ENCODE measurements at places on chromosomes 3 and 15.

DNA sequence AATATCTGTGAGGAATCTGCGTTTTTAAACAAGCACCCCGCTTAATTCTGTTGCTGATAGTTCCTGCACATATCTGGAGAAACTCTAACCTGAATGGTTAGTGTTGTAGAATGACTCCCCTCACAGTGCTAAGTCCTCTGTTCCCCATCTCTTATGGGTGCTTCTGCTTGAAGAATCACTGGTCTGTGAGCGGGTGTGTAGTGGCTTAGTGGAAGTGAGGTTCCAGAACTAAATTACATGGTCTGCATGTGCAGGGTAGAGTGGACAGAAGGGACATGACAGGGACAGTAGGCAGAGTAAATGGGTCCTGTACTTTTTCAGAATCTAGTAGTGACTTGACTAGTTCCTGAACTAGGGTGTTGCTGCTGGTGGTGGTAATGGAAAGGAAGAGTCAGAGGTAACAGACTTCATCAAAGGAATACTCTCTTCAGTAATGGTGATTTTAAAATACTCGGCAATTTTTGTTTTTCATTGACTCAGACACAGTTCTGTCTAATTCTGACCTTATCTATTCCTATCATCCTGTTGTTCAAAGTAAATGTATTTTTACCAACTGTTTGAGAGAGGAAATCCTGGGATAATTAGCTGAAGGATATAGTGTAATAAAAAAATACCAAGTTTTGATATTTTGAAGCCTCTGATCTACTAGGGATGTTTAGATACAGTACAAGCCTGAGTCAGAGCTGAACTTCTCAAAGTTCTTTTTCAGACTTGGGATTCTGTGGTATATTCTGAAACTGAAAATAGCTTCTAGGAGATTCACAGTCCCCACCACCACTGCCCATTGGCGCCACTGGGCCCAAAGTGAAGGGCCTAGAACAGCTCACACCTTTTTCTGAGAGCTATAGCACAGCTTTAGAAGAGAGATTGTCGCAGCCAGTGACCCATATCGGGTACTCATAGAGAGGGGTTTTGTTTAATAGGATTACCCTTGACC is 55.5 kb downstream of the FNDC3B start:
- no peak for DNase-seq

DNA sequence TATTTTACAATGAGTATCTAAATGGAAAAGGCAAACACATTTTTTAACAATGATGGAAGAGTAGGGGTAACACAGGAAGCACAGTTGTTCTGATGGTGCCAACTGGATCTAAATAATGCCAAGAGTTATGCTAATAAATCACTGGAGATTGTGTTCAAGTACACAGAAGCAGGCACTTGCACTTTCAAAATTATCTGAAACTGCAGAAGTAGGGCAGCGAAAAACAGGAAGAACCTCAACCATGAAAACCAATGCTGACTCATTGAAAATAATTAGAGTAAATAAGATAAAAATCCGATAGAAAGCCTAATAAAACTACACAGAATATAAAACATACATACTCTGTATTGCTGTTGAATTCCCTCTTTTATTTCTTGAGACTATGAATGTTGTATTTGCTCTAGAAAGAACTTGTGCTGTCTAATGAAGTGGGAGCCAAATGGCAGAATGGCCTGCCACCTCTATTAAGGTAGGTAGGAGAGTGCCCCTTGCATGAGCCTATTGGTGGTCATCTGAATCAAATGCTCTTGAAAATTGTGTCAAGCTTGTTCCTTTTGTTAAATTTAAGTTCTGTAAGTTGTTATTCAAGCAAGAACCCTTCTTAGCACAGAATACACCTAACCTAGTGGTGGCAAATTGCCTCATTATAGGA is 93.7 kb downstream of the ABI3BP start:
- no peak for DNase-seq

- peak; percentile 68 for DNase-seq
These were observed 5.2 kb upstream of the CPLX3 start for GRCh38 chr15:74821091-74821789.

GRCh38 chr3:63343674-63344073 is 65.6 kb downstream of the SYNPR start:
- DNase-seq, result no peak

GRCh38 chr15:59741274-59741906 is 52.3 kb upstream of the BNIP2 start:
- no peak for DNase-seq

GRCh38 chr3:32428092-32429068 is 36.7 kb downstream of the CMTM7 start:
- peak; percentile 48 for DNase-seq

- no peak for DNase-seq
These were observed 431.4 kb downstream of the GRM7 start for GRCh38 chr3:7292362-7292761.

DNA sequence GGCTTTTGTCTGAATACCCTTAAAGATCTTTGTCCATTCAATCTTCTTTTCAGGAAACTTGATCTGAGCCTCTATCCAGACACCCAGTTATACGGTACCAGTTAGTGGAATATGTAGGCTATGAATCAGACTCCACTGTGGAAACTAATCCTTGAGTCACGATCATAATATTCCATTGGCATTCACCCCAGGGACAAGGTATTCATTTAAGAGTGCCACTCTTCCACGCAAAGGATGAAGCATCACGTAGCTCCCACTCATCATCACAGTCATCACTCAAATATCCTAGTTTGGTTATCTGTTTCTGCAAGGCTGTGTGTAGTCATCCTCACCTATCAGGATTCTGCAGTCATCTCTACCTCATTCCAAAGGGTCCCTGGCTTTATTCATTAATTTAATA is 85.6 kb downstream of the NEDD4 start:
- DNase-seq, result no peak

GRCh38 chr3:152211655-152212054 is 57.1 kb upstream of the MBNL1 start:
- no peak for DNase-seq

- DNase-seq, result no peak
These were observed 43.6 kb downstream of the NMNAT3 start for GRCh38 chr3:139634111-139634635.

- DNase-seq, result no peak
These were observed 141.5 kb downstream of the GADL1 start for GRCh38 chr3:30752970-30753369.

DNA sequence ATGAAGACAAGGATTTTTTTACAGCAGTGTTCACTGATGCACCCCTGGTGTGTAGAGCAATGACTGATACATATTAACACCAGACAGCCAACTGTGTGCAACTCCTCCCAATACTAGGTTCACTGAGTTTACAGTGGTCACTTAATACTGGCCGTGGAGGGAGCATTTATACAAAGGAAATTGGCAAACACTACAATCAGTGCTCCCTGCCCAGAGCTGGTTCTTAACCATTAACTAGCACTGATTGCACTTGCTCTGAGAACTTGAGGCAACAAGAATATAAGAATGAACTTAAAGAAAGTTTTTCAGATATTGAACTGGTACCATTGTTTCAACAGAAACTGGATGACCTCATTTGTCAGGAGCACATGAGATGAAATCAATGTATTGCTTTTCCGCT is 110.6 kb downstream of the MAGI1 start:
- no peak for DNase-seq

DNA sequence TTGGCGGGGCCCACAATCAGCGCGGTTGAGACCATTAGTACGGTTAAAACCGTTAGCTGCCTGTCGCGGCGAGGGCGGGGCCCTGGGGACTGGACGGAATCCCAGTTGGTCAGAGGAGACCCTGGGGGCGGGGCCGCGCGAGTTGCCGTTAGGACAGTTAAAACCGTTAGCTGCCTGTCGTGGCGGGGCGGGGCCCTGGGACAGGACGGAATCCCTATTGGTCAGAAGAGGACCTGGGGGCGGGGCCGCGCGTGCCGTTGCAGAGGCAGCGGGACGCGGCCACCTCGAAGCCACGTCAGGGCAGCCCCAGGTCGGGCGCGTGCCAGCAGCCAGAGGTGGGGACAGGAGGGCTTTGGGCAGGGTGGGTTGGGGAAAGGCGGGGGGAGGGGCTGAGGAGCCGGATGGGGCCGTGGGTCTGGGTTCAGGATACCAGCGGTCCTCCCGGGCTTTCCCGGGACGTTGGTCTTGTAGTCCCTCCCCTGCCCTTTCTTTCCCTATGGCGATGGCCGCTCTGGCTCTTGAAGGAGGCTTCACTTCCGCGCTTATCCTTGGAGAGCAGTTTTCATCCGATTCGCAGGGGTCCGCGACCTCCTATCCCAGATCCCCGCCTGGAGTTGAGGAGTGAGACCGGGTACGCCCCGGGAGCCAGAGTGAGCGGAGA is 28.0 kb downstream of the KLHDC8B start:
- no peak for DNase-seq

DNA sequence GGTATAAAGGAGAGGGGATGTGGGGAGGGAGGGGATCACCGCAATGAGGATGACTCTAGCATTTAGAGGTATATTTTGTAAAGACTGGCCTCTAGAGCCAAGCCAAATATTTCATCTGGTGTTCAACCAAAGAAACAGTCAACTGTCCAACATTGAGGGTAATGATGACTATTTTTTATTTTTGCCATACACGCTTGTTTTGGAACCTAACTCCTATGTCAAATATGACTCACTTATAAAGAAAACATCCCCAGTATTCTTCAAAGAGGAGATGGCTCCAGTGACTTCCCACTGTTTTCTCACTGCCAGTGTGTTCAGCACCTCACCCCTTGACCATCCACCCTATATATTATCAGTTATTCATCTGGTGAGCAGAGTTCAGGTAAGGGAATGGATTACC is 77.3 kb downstream of the WNT5A start:
- DNase-seq, result no peak

- no peak for DNase-seq
These were observed 148.9 kb upstream of the IL12A start for GRCh38 chr3:159839561-159840379.

GRCh38 chr3:166123576-166123975 is 286.4 kb upstream of the BCHE start:
- DNase-seq, result no peak

DNA sequence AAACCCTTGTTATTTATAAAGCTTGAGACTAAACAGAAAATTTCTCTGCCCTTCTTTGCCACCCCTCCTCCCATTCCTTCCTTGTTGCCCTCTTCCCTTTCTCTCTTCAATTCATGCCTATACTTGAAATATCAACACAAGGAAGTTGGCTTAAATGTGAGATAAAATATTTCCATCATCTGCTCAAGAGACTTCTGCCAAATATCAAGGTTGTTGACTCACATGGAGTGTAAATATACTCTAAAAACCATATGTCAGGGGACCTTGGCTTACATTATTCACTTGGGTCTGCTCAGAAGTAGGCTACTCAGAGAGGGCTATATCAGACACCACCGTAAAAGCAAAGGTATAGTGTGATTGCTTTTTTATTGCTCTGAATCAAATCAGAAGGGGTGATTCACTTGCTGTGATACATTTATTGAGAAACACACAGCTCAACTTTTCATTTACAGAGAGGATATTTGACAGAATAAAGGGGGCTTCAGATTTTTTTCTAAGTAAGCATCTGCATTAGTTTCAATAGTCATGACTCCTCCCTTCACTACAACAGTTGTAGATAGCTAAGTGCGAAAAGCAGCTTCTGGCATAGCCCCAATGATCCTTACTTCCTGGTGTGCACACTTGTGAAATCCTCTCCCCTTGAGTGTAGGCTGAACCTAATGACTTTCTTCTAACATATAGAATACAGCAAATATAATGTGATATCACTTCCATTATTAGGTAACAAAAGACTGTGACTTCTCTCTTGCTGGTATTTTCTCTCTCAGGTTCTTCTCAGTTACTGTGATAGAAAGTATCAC is 386.2 kb downstream of the EFHB start:
- no peak for DNase-seq

DNA sequence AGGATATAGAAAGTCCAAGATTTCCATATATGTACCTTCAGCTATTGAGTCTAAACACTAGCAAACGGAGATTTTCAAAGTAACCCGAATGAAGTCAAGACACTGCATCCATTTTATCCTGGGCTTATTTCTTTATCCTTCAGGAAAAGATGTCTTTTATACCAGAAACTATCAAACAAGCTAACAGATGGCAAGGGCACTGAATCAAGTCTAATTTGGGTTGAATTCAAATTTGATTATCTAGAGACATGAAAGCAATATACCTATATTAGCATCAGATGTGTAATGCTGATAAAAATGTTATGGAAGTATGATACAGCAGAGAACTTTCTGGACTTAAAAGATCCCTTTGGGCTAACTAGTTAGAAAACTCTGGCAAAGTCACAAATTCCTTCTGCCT is 138.3 kb upstream of the TSPAN3 start:
- DNase-seq, result no peak

DNA sequence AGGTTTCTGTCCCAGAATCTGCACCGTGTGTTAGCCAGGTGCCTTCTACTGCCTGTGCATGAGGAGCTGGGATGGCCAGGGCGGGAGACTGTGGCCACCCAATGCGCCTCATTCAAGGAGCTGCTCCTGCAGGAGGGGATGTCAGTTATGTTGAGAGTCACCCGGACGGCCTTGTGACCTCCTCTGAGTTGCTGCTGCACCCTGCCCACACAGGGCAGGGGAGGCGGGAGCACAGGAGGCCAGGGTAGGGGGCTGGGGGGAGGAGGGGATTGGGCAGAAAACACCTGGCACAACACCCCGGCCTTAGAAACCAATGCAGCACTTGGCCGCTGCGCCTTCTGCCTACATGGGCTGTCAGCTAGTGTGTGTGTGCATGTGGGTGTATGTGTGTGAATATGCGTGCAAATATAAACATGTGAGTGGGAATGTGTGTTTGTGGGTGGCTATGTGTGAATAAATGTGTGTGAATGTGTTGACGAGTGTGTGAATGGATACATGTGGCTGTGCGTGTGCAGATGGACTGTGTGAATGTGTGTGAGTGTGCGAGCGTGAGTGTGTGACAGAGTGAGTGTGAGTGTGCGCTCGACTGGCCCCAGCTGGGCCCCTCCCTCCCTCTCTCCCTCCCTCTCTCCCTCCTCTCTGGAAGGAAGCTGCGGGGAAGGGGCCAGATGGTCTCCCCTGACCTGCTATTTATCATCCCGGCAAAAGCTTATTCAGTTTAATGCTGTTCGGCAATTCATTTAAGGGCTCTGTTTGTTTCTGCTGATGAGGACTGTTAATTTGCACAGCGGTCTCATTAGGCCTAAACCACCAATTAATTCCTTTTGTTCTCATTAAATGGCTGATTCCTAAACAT is 106.9 kb downstream of the TLE3 start:
- no peak for DNase-seq

GRCh38 chr3:144564011-144564410 is 592.4 kb downstream of the DIPK2A start:
- DNase-seq, result no peak

GRCh38 chr15:98942431-98942830 is 65.2 kb downstream of the PGPEP1L start:
- DNase-seq, result no peak

- no peak for DNase-seq
These were observed 56.4 kb downstream of the RPL39L start for GRCh38 chr3:187082758-187083375.

DNA sequence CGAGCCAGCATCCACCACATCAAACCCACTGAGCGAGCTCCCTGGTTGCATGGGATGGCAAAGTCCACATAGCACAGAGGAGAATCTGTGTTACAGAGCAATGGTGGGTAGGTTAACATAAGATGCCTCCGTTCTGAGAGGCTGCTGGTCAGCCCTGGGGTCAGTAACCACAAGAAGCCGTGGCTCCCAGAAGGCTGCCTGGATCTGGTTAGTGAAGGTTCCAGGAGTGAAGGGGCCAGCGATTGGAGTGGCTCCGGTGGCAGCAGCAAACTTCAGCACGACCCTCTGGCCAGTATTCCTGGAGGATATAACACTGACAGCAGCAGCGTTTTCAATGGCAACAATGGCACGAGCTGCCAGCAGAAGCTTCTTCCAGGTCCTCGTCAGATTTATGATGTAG is 18.4 kb upstream of the PIGZ start:
- no peak for DNase-seq

- no peak for DNase-seq
These were observed 7.6 kb downstream of the NR1D2 start for GRCh38 chr3:23952646-23953045.

GRCh38 chr3:160343132-160343531 is 55.9 kb downstream of the IFT80 start:
- no peak for DNase-seq
